ENCODE measurements at places on chromosomes 16 and 17.
A peak's percentile ranks its signal among the peaks of the same experiment; 100 is the strongest.

DNA sequence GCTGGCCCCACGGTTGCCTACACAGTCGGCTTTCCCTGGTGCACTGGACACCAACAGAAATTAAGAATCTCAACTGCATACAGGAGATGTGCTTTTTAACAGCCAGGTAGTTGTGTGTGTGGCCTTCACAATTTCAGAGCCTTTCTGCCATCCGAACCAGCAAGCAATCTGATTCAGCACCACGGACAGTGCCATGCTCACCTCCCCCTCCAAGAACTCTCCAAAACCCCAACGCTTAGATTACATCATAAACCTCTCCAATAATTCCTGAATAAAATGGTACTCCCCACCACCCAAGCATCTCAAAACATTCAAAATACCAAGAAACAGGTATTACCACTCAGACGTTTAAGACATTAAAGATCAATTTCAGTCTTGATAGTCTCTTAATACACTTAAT, 31.8 kb downstream of the USP7 start:
- H3K27me3 ChIP-seq, result no peaks in the 10 kb centered on the region
- peaks cover 40% of the 10 kb centered on the region for H3K4me1 ChIP-seq
- H3K36me3 ChIP-seq, result no peaks in the 10 kb centered on the region
- H3K4me3 ChIP-seq, result no peak overlapping the region

- H3K27ac ChIP-seq, result no peak overlapping the region
- H3K27me3 ChIP-seq, result no peaks in the 10 kb centered on the region
- H3K4me3 ChIP-seq, result no peak overlapping the region
- no peak for DNase-seq
- H3K4me1 ChIP-seq, result peaks cover 12% of the 10 kb centered on the region
- no peaks in the 10 kb centered on the region for H3K36me3 ChIP-seq
Observed at GRCh38 chr16:69319381-69319780, 8.2 kb downstream of the VPS4A start.

GRCh38 chr17:79463421-79464317, 147.2 kb downstream of the RBFOX3 start:
- no peak for DNase-seq

DNA sequence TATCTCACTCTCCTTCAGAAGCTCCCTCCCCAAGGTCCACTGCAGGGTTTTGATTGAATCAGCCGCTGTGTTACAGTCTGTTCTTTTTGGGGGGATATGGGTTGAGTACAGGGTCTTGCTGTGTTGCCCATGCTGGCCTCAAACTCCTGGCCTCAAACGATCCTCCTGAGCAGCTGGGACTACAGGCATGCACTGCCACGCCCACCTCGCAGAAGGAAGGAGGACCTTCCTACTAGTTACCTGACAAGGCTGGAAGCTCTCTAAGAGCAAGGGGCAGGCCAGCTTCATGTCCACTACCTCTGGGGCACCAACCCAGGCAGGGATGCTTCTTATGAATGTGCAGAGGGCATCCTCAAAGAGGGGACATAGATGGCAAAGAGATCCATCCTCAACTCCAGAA, 1.9 kb upstream of the MMP28 start:
- H3K27ac ChIP-seq, result no peak overlapping the region
- no peaks in the 10 kb centered on the region for H3K36me3 ChIP-seq
- no peak for DNase-seq
- no peak overlapping the region for H3K4me3 ChIP-seq
- H3K4me1 ChIP-seq, result peaks cover 26% of the 10 kb centered on the region

DNA sequence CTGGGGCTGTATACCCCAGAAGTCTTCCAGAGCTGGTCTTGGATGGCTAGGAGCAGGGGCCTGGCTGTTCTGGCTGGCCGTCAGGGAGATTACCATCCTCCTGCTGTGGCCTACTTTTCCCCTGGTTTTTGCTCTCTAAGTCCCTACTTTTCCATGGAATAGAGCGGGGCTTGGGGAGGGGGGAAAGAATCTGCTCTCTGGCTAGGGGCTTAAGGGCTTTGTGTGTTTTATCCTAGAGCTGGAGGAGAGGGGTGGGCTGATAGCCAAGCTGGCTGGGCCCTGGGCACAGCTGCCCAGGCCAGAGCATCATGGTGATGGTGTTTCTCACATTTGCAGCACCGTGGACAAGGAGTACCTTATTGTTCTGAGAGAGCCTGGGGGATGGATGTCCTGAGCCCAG, 3.6 kb downstream of the NRN1L start:
- H3K4me3 ChIP-seq, result no peak overlapping the region
- H3K27me3 ChIP-seq, result no peaks in the 10 kb centered on the region
- peaks cover 18% of the 10 kb centered on the region for H3K4me1 ChIP-seq
- H3K36me3 ChIP-seq, result no peaks in the 10 kb centered on the region
- DNase-seq, result no peak
- H3K27ac ChIP-seq, result no peak overlapping the region

GRCh38 chr17:7384489-7385081, 3.7 kb downstream of the TNK1 start:
- no peaks in the 10 kb centered on the region for H3K36me3 ChIP-seq
- no peaks in the 10 kb centered on the region for H3K27me3 ChIP-seq
- peak; percentile 90 for DNase-seq
- H3K27ac ChIP-seq, result peak overlapping the region; percentile 67
- peaks cover 39% of the 10 kb centered on the region for H3K4me1 ChIP-seq

DNA sequence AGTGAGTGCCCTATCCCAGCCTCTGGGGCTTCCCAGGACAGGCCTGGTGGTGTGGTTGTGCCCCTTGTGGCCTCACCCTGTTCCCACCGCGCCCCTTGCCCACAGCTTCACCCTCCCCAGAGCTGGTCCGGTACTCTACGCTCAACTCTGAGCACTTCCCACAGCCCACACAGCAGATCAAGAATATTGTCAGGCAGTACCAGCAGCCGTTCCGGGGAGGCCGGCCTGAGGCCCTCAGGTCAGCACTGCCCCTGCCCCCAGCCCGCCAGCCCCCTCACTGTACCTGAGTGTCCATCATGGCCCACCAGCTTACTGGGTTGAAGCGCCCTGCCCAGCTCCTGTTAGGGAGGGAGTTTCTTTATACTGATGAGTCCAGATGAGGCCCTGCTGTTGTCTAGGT, 32.3 kb upstream of the ALKBH5 start:
- no peak overlapping the region for H3K27ac ChIP-seq
- no peak overlapping the region for H3K4me3 ChIP-seq
- no peak for DNase-seq

DNA sequence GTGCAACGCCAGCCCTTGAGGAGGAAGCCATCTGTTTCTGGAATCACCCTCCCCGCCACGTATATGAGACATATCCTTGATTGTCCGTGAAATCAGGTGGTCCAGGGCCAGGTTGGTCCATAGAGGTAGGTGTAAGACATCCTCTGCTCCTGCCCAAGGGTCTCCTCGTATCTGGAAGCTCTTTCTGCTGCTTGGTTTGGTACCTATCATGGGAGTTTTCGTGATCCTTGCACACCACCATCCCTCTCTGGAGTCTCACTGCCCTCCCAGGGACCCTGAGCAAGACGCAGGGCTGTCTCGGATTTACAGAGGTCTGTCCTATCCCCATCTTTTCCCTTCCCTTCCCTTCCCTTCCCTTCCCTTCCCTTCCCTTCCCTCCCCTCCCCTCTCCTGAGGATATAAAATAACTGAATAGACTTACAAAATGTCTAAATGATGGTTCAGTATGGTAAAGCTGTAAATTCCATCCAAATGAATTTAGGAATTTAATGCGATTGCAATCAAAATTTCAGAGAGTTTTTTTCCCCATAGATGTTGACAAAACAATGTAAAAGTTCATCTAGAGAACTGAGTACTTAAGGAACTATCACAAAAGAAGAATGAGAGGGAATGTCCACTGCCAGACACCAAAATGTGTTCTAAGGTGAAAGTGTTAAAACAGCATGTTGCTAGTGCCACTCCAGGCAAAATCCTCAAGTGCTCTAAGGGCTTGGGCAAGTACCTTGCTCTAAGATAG, 2.0 kb upstream of the CCDC42 start:
- no peak for DNase-seq
- no peaks in the 10 kb centered on the region for H3K36me3 ChIP-seq
- no peaks in the 10 kb centered on the region for H3K27me3 ChIP-seq
- H3K27ac ChIP-seq, result peak overlapping the region; percentile 18
- H3K4me1 ChIP-seq, result peaks cover 4% of the 10 kb centered on the region

GRCh38 chr17:14776791-14777190, 475.9 kb downstream of the HS3ST3B1 start:
- no peaks in the 10 kb centered on the region for H3K27me3 ChIP-seq
- H3K4me1 ChIP-seq, result no peaks in the 10 kb centered on the region
- H3K36me3 ChIP-seq, result no peaks in the 10 kb centered on the region
- H3K27ac ChIP-seq, result no peak overlapping the region

DNA sequence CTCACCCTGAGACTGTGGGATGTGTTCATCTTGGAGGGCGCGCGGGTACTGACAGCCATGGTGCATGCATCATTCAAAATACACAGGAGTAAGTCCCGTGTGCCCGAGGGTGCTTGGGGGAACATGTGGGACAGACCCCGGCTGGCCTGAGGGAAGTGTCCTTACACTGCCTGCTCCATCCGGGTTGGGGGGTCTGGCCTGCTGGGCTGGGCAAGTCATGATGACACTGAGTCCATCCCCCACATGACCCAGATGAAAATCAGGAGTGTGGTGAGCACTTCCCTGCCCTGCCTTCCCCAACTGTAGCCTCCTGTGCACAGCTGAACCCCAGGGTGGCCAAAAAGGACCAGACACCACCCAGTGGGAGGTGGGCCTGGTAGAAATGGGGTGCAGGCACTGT, 10.8 kb downstream of the TBC1D26 start:
- no peak overlapping the region for H3K4me3 ChIP-seq
- no peak overlapping the region for H3K27ac ChIP-seq
- no peaks in the 10 kb centered on the region for H3K4me1 ChIP-seq
- H3K27me3 ChIP-seq, result no peaks in the 10 kb centered on the region

DNA sequence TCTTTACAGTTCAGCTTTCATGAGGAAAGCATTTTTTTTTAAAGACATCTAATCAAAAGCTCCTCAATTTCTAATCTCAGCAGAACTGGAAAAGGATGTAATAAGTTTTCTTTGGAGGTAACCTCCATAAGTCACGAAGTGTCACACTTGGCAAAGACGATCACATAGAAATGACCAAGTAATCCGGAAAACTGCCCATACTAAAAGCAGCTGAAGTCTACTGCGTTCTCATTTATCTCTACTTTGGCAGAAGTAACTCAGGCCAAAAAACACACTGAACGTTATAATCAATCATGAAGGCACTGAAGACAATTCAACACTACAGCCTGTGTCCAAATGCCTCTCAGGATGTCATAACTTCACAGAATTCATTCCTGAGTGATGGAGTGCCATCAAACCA, 39.8 kb downstream of the ERN1 start:
- no peak overlapping the region for H3K4me3 ChIP-seq
- no peak overlapping the region for H3K27ac ChIP-seq
- no peaks in the 10 kb centered on the region for H3K27me3 ChIP-seq
- H3K4me1 ChIP-seq, result peaks cover 34% of the 10 kb centered on the region
- no peaks in the 10 kb centered on the region for H3K36me3 ChIP-seq

DNA sequence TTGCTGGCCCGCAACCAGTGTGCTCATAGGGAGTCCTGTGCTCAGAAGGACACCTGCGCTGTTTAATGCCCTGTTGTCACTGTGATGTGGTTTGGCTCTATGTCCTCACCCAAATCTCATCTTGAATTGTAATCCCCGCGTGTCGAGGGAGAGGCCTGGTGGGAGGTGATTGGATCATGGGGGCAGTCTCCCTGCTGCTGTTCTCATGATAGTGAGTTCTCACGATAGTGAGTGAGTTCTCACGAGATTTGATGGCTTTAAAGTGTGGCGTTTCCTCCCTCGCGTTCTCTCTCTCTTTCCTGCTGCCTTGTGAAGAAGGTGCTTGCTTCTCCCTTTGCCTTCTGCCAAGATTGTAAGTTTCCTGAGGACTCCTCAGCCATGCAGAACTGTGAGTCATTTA, 66.8 kb downstream of the AKAP1 start:
- no peak overlapping the region for H3K27ac ChIP-seq
- H3K4me3 ChIP-seq, result no peak overlapping the region
- no peaks in the 10 kb centered on the region for H3K4me1 ChIP-seq
- no peaks in the 10 kb centered on the region for H3K36me3 ChIP-seq

DNA sequence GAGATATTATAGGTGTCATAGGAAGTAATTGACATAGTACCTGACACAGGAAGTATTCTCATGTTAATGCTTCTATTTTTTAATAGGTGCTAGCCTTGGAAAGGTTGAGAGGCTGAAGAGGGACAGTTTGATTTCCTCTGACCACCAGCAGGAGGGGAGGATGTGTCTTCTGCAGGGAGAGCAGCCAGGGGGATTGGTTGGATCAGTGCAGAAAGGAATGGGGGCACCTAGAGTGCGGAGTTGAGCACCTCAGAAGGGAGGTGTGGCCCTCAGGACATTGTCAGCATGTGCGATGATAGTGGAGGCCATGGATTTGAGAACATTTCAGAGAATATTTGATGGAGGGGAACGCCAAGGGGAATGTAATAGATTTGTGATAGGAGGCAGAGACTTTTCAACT, 23.4 kb downstream of the HAPSTR1 start:
- no peak overlapping the region for H3K27ac ChIP-seq
- H3K27me3 ChIP-seq, result no peaks in the 10 kb centered on the region
- DNase-seq, result no peak
- peaks cover 92% of the 10 kb centered on the region for H3K4me1 ChIP-seq

DNA sequence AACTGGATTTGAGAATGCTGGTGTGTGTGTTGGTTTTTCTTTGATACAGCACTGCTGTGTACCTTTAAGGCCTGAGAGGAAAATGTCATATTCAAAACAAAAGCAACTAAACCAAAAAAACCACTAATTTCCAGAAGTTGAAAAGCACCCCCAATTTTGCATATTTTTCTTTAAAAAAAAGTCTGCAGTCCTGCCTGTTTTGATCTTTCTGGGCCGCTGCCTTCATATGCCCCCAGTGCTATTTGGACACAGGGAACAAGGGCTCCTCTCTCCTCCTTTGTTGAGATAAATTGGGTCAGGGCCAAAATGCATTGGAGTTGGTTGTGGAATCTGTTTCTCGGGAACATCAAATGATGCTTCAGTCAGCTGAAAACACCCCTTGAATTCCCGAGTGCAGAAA, 26.9 kb downstream of the GPT2 start:
- H3K36me3 ChIP-seq, result no peaks in the 10 kb centered on the region
- H3K27ac ChIP-seq, result no peak overlapping the region
- no peaks in the 10 kb centered on the region for H3K27me3 ChIP-seq
- H3K4me3 ChIP-seq, result no peak overlapping the region
- H3K4me1 ChIP-seq, result no peaks in the 10 kb centered on the region
- DNase-seq, result no peak

DNA sequence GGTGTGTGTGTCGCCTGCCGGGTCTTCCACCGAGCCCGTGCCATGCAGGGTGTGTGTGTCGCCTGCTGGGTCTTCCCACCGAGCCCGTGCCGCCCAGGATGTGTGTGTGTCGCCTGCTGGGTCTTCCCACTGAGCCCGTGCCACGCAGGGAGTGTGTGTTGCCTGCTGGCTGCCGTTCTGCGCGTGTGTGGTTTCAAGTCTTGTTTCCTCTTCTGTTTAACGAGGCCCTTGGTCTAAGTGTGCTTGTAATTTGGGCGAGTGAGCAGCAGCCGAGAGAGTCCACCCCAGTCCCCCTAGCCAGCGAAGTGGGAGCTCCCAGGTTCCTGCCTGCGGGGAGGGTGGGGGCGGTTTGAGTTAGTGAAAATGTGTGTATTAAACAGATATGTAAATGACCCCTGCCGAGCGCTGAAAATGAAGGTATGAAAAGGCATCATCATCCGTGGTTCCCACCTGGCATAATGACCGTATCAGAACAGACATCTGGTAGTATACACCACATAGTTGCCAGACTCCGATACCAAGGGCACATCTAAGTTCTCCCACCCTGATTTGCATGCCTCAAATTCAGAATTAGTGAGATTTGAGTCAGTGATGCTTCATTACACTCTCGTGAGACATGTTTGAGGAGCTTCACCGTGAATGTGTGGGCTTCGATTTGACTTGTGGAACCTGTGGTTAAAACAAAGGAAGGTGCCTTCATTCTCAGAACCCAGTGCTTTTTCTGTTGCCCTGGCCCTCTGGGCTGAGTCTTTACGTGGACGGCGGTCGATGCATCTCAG, 114.5 kb upstream of the CHMP6 start:
- H3K36me3 ChIP-seq, result peaks cover 2% of the 10 kb centered on the region
- no peaks in the 10 kb centered on the region for H3K4me1 ChIP-seq
- no peak overlapping the region for H3K4me3 ChIP-seq
- H3K27me3 ChIP-seq, result no peaks in the 10 kb centered on the region
- no peak for DNase-seq
- H3K27ac ChIP-seq, result no peak overlapping the region

Measured in vagina (tissue), 2 donors.